Ecto neural progenitor cell (in vitro differentiated cells): ENCODE measurements at places on chromosomes 16 and 17.
A peak's percentile ranks its signal among the peaks of the same experiment; 100 is the strongest.

DNA sequence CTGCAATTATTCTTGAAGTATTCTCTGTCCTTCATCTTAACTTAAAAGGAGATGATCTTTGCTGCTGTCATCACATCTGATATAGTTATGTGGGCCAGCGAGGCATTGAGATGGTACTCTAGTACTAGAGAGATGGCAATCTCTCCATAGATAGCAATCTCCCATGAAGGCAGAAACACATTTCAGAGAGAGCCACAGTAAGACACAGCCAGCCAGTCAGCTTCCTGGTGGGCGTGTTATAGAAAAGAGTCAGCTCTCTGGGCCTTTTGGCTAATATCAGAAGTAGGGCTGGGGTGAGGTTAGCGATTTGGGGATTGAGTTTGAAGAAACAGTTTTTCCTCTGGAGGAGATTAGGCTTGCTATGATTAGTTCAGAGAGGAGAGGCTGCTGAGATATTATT, 22.6 kb upstream of the EFCAB13 start:
- no peak for DNase-seq

DNA sequence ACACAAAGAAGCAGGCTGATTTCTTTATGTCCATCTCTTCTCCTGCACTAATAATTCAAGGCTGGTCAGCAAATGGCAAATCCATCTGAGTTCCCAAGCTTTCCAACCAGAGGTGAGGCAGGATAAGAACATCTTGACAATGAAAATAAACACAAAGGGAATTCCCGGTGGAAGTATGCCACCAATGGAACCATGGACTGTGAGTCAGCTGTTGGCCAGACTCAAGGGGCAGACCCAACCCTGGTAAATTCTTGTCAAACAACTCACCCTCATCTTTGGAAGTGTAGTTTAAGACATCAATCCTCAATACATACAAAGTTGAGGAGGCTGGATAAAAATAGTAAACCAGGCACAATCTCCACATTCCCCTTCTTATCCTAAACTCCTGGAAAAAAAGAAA, 74.3 kb upstream of the CES5A start:
- DNase-seq, result no peak

DNA sequence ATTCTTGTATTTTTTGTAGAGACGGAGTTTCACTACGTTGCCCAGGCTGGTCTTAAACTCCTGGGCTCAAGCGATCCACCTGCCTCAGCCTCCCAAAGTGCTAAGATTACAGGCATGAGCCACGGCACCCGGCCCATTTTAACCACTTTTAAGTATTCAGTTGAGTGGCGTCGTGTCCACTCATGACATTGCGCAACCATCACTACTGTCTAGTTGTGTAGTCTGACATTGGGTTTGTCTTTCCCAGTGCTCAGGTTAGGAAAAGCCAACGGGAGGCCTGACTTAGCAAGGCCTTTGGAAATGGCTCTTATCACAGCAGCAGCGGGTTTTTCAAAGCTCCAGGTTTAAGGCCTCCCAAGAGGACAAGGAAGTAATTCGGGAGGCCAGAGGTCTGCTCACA, 58.7 kb downstream of the LITAF start:
- DNase-seq, result no peak

- DNase-seq, result peak; percentile 82
Measured at GRCh38 chr17:29593591-29594518, 923 bp downstream of the ANKRD13B start.

DNA sequence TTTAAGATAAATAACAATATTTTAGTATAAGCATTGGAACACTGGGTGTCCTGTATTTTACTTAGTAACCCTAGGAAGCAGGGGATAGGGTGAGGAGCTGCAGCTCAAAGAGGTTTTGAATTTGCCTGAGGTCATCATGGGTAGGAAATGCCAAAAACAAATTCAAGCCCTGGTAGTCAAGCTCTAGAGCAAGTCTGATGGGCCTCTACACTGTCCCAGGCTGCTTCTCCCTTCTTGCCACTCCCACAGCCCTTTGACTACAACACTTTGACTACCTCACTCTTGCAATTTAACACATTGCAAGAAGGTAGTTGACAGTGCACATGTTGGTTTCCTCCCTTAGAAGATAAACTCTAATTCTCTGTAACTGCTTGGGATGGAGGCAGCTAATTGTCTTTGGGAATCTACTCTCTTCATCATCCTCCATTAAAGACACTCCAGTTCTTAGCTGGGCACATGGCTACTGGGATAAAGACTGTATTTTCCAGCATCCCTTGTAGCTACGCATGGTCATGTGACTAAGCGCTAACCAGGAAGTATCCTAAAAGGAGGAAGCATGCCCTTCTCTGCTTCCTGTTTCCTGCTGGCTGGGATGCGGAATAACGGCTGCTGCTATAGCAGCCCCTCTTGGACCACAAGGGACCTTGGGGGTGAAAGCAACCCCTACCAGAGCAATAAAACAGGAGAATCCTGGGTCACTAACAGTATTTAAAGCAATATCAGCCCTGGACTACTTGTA, 30.7 kb upstream of the SSTR2 start:
- no peak for DNase-seq

GRCh38 chr16:15961060-15961511, 11.7 kb downstream of the ABCC1 start:
- DNase-seq, result no peak

DNA sequence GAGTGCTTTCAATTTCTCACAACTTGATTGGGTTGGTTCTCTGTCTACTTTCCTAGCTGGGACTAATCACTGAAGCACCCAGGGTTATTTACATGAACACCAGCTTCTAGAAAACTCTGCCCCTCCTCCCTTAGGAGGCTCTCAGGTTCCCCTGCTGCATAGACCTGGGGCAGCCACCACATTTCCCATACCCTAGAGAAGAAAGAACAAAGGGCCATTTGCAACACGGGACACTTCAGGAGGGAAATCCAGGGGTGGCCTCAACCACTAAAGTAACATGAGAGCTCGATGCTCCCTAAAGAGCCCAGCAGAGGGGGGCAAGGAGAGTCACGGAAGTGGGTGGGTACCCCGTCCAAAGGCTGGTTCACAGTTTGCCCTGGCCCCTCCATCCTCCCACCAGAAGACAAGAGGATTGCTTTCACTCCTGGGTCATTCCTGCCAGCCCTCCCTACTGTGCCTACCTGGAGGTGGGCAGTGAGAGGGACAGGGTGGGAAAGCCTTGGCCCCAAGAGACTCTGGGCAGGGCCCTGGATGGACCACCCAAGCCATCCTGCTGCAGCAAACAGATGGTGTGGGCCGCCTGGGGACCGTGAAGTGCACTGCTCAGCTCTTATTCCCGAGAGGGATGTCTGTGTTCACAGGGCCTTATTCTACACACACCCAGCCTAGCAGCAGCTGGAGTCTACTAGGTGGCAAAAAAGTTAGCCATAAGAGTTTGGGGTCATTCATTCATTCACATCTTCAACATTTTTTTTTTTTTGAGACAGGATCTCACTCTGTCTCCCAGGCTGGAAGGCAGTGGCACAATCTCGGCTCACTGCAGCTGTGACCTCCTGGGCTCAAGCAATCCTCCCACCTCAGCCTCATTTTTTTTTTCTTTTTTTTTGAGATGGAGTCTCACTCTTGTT, 392.1 kb downstream of the SOX9 start:
- DNase-seq, result no peak

DNA sequence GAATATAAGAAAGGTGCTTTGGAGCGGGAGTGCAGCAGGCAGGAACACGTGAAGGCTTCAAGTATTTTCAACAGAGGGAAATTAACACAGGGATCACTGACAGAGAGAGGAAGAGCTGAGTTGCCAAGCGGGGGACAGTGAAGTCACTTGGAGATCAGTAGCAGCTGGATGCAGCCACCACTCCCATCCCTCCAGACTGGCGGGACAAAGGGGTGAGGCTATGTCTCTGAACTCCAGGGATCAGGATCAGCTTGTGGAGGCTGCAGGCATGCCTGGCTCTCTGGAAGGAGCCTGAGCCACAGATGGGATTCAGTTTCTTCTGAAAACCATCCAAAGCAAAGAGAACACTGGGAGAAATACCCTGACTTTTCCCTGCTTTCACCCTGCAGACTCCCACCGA, 113.7 kb upstream of the IRX3 start:
- no peak for DNase-seq

- DNase-seq, result no peak
Measured at GRCh38 chr17:7176841-7177190, 2.4 kb downstream of the ASGR1 start.

DNA sequence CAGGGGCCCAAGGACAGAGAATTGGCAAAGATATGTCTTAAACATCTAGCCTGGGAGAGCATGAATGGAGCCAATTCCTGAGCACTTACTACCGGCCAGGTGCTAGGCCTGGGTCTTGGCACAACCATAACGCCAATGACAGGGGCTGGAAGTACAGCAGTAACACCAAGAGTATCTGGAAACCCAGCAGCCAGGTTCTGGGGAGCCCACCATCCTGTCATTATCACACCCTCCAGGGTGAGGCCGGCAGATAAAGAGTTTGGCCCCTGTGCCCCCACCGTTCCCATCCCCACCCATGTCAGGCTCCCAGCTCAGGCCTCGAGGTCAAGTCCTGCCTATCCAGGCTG, 508 bp upstream of the TMC8 start:
- DNase-seq, result no peak

GRCh38 chr17:48542698-48543106, 2.2 kb downstream of the HOXB2 start:
- no peak for DNase-seq

- DNase-seq, result no peak
Measured at GRCh38 chr16:80974649-80975376, 31.9 kb downstream of the CMC2 start.

DNA sequence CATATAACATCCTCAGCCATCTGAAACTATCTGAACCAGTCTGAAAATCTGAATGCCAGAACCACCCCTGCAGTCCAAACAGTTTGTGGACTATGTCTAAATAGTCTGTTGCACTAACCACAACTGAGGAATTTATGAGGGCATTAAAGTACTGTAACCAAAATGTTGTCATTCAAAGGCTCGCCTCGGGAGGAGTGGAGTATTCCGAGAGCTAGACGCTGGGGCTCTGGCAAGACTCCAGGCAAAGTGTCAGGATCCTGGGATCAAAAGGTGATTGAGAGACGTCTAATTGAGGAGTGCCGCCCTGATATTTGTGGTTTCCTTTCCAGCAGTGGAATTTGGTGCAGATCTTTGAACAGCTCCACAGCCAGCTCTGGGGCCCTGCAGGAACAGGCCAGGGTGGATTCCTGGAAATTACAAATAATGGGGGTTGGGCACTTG, 142.9 kb upstream of the MYOCD start:
- peak; percentile 50 for DNase-seq

DNA sequence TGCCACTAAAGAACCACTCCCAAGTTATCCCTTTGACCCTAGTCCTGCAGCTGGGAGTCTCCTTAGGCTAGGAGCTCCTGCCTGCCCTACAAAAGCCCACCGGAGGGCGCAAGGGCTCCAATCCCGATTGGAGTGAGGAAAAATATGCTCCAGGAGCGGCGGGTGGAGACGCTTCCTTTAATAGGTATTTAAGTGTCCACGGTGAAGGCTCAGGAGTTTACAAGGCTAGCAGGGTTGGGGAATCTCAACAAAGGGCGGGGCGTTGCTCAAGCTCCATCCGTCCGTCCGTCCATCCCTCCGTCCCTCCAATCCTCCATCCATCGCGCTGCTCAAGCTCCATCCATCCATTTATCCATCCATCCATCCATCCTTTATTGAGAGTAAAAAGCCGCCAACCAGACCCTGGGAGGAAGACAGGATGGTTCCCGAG, 556 bp upstream of the SPNS1 start:
- DNase-seq, result peak; percentile 78

- DNase-seq, result no peak
Measured at GRCh38 chr17:44736551-44737240, 22.1 kb upstream of the ADAM11 start.

- peak; percentile 46 for DNase-seq
Measured at GRCh38 chr16:57527027-57527426, 9.3 kb downstream of the CCDC102A start.
